ENCODE measurements at places on chromosomes 5 and 9.

DNA sequence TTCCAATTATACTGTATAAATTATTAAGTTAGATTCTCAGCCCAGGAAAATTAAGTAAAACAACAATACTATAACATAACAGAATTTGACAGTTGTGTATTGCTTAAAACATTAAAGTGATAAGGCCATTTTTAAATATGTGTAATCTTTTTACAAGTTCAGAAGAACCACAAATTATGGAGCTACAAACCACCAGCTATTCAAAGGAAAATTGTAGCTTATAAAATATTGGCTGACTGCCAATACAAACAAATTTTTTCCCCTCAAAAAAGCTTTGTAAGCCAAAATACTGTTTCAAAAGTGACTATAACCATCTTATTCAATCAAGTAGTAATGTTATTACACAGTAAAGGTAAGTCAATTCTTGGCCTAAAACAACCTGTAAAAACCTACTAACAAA is 21.9 kb downstream of the STRBP start:
- no peaks in the 10 kb centered on the region for H3K27me3 ChIP-seq
- no peak overlapping the region for H3K4me3 ChIP-seq
- no peak for DNase-seq
- H3K4me1 ChIP-seq: peaks cover 12% of the 10 kb centered on the region
- no peak overlapping the region for H3K27ac ChIP-seq
- H3K36me3 ChIP-seq: no peaks in the 10 kb centered on the region

GRCh38 chr9:4803670-4804530 is 11.2 kb downstream of the RCL1 start:
- DNase-seq: no peak
- H3K27me3 ChIP-seq: no peaks in the 10 kb centered on the region
- no peak overlapping the region for H3K4me3 ChIP-seq
- no peaks in the 10 kb centered on the region for H3K36me3 ChIP-seq
- H3K4me1 ChIP-seq: no peaks in the 10 kb centered on the region
- H3K27ac ChIP-seq: no peak overlapping the region

DNA sequence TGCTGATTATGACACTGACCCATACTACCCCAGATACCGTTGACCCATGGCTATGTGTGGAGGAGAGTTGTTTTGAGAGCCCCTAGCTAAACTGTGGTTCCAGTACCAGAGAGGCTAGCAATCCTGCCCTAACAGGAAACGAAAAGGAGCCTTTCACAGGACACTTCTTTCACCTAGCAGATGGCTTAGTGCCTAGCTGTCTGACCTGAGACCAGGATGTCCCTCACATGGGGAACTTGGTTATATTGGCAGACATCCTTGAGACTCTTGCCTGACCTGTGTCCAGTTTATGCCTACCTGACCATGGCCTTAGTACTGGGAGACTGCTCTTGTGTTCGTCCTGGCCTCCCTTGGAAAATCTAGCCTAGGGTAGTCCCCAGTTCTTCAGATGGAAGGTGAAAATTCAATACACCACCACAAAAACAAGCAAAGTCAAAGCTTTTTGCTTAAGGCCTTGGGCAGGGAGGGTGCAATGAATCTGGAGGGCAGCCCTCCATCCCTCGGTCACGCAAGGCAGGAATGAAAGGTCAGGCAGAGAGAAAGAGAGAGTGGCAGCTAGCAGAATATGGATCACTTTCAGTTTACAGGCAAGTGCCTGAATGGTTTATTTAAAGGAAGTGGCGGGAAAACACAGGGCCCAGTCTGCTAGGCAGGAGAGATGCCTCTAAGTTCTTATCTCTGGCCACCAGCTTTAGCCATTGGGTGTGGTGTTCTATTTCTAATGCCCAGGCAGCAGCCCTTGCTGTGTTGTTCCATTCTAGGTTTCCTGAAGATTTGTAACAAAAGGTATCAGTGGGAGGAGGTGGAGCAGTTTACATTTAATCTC is 16.4 kb upstream of the ZNF474 start:
- H3K4me3 ChIP-seq: no peak overlapping the region
- no peak overlapping the region for H3K27ac ChIP-seq
- H3K4me1 ChIP-seq: no peaks in the 10 kb centered on the region
- H3K36me3 ChIP-seq: no peaks in the 10 kb centered on the region
- 0 out of 2 replicates have a peak, but pooled peaks cover 3% of the 10 kb centered on the region for H3K27me3 ChIP-seq

- no peaks in the 10 kb centered on the region for H3K36me3 ChIP-seq
- no peak overlapping the region for H3K27ac ChIP-seq
- H3K4me3 ChIP-seq: no peak overlapping the region
- H3K27me3 ChIP-seq: no peaks in the 10 kb centered on the region
- DNase-seq: no peak
- no peaks in the 10 kb centered on the region for H3K4me1 ChIP-seq
These were observed 19.3 kb upstream of the ANKH start for GRCh38 chr5:14890846-14891245.

DNA sequence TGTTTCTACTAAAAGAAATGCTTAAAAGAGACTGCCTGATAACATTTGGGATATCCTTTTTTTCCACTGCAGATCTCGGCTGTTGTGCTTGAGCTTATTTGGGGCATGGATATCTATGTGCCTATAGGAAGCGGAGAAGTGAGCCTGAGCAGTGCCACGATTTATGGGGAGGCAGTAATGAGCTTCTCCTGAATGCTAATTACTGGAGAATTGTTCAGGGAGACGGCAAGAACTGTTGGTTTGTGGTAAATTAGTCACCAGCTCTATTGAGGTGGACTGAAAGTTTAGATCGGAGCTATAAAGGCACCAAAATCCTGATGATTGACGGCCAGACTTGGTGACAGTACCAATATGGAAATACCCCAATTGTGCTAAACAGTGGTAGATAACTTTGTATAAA is 186.5 kb downstream of the ARHGEF28 start:
- DNase-seq: no peak
- no peaks in the 10 kb centered on the region for H3K4me1 ChIP-seq
- no peaks in the 10 kb centered on the region for H3K27me3 ChIP-seq
- H3K4me3 ChIP-seq: no peak overlapping the region
- H3K36me3 ChIP-seq: no peaks in the 10 kb centered on the region
- H3K27ac ChIP-seq: no peak overlapping the region
